ENCODE measurements at places on chromosomes 3 and 15. TPM values are rescaled to one million over a fixed set of nuclear protein-coding genes. Genes with fewer than 3 reads are reported as not detected.

The TTC23 gene
- polyA plus RNA-seq: 32.6 TPM

The GOLGA6L7 gene
- polyA plus RNA-seq: not detected

GRCh38 chr3:57755368-57755675 lies 787 bp upstream of the SLMAP start:
- DNase-seq: no peak

DNA sequence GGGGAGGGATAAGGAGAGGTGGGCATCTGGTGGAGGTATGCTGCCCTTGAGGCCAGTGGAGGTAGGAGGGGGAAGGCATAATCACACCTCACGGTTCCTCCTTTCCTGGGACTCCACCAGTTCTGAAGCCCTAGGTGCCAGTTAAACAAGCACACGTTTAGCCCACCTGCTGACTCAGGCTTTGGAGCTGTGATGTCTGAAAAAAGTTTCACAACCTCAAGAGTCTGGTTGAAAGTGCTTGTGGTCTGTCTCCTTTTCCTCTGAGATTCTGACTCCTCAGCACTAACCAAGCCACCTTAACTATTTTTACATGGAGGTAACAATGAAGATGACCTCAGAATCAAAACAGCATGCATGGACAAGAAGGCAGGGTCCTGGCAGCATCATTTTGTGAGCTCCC lies 23.0 kb downstream of the HPS3 start:
- no peak for DNase-seq

GRCh38 chr3:24843955-24844354 lies 349.3 kb upstream of the THRB start:
- DNase-seq: no peak

DNA sequence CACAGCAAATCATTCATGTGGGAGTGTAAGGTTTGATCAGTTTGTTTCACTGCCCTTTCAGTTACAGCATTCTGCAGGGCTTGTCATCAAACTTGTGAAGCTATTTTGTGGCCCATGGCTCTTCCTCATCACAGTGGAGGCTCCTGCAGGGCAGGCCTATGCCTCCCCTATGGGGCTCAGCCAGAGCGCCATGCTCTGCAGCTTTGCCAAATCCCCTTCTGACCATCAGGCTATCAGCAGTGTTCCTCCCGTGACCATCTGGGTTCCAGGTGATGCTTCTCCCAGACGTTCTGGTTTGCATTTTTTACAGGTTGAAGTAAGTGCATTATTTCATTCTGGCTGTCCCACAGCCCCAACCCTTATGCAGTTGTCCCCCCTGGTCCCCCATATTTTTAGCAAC lies 28.1 kb upstream of the REC114 start:
- no peak for DNase-seq

Measured in right renal pelvis (tissue), 4 donors.